ENCODE measurements at places on chromosomes 7 and 10.

DNA sequence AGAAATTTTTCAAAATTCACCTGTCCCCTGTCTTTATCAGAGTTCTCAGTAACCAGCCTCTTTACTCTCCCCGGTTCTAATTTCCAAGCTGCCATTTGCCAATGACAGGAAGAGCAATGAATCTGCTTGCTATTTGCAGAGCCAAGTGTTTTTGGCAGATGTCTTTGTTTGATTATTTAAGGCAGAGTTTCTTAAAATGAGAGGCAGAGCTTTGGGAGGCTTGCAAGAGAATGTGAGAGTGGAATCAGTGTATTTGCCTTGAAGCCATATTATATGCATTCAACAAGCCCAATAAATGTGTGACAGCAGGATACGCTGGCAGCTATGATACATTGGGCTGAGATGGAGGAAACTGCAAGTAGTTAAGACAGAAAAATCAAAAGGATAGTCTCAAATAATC, 196.5 kb downstream of the PHF14 start:
- DNase-seq = no peak

- DNase-seq = no peak
Measured at GRCh38 chr10:21520949-21521348, 4.5 kb downstream of the SKIDA1 start.

- no peak for DNase-seq
Measured at GRCh38 chr7:37660614-37661013, 23.0 kb upstream of the GPR141 start.

- peak; percentile 85 for DNase-seq
Measured at GRCh38 chr10:16987206-16987621, 142.4 kb downstream of the CUBN start.

Data from fibroblast of skin of scalp (primary cell).